ENCODE measurements at places on chromosomes 2 and 18. TPM values are rescaled to one million over a fixed set of nuclear protein-coding genes. Genes with fewer than 3 reads are reported as not detected.

DNA sequence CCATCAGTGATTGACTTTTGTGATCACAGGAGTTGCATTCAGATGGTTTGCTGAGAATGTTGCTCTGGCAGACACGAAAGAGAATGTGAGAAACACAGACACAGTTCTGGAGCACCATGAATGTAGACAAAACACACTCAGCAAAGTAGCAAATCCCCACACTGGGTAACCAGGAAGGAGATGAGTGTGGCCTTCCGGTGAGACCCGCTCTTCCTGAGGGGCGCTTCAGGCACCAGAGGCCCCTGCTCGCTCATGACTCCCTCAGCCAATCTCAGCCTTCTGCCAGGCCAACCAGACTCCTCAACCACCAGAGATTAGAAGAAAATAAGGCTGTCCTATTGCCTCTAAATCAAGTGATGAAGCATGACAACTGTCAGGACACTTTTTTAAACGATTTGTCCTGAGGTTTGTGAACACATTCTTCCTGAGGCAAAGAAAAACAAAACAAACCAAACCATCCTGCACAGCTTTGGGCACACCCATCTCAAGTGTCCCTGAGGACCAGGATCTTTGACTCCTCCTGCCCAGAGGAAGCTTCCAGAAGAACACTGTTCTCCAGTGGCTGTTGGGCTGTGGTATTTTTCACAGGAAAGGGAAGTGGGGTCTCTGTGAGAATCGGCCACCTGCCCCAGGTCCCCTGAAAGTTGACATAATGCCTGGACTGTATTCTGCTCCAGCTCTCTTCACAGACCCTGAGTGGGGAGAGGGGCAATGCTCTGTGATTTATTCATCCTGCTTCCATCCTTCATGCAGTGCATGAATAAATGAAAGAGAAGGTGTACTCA is 152.8 kb downstream of the BCL11A start:
- no peak for DNase-seq

DNA sequence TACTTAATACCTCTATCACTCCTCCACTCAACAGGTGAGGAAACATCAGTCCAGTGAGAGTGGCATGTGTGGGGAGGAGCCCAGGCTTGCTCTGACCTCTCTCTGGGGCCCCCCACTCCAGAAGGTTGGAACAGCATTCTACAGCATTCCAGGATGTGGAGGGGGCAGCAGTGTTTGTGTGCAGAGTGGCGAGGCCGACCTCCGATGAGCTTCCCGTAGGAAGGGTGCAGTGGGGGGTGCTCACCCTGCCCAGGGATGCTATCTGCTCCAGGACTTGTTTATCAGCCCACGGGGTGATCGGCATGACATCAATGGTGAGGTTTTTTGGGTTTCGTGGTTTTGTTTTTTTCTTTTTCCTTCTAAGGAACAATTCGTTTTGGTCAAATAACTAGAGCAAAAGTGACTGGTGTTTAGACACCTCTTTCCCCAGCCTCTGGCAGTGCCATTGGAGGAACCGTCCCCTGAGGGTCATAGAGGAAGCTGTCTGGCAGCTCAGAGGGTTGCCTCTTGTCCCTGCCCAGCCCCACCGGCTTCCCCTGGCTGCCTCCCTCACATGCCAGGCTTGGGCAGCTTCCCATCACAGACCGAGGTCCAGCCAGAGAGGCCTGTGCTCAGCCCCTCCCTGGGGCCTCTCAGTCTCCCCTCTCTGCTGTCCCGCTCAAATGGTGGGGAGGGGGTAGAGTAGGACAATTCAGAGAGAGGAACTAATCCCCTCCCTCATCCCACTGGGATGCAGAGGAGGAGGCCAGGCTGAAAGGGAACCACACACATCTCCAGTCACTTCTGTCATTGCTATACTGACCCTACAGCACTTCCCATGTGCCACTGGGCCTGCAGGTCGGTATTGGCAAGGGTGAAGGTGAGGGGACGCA is 96.5 kb downstream of the ZFP36L2 start:
- no peak for DNase-seq

GRCh38 chr18:59907172-59907571 is 7.4 kb downstream of the PMAIP1 start:
- no peak for DNase-seq

DNA sequence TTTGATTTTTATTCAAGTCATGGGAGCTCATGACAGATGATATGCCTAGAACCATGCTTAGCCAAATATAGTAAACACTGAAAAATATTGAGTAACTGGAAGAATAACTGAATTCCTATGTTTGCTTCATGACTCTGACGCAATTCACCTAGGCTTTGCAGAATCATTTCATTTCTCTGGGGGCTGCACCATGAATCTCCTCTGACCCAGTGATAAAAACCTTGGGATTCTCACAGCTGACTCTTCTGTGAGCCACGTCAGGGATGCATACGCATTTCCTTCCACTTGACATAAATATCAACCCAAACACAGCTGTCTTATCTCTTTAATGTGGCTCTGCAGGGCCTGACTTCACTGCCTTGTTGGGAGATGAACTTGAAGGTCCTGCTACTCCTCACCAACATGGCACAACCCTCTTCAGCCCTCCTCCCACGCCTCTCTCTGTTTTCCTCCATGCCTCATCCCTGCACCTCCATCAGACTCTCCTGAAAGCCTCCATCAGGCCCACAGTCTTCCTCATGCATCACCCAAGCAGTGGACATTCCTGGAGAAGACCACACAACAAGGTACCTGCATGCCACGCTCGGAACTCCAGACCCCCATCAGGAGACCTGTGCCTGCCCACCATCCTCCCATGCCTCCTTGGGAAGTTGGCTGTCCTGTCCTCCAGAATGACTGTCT is 29.8 kb downstream of the COL6A3 start:
- DNase-seq = no peak

GRCh38 chr2:74021407-74021755 is 36.7 kb downstream of the TET3 start:
- no peak for DNase-seq

GRCh38 chr2:111662771-111663470 is 221.1 kb downstream of the ANAPC1 start:
- DNase-seq = no peak

- DNase-seq = no peak
Observed at GRCh38 chr2:197191940-197192322, 118.6 kb downstream of the ANKRD44 start.

- peak; percentile 60 for DNase-seq
Observed at GRCh38 chr2:68909793-68910674, 38.8 kb upstream of the BMP10 start.

- no peak for DNase-seq
Observed at GRCh38 chr2:40371525-40372282, 80.2 kb downstream of the SLC8A1 start.

- no peak for DNase-seq
Observed at GRCh38 chr2:127045792-127046501, 61.0 kb downstream of the BIN1 start.

DNA sequence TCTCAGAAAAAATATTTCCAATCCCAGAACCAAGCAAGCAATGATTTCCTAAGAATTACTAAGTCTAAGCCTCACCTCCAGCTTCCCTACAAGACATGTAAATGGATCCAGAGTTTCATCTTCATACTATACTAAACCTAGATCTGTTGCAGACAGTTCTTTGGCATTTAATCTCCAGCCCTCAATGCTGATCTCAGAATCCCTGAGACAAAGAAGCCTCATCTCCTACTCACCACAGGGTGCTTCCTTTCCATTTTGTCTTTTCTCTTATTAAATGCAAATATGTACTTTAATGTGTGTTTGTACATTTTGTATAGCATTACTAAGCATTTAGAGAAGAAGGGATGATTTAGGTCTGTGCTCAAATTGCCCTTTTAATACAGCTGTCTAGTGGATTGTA is 954.9 kb downstream of the TDRD15 start:
- no peak for DNase-seq

DNA sequence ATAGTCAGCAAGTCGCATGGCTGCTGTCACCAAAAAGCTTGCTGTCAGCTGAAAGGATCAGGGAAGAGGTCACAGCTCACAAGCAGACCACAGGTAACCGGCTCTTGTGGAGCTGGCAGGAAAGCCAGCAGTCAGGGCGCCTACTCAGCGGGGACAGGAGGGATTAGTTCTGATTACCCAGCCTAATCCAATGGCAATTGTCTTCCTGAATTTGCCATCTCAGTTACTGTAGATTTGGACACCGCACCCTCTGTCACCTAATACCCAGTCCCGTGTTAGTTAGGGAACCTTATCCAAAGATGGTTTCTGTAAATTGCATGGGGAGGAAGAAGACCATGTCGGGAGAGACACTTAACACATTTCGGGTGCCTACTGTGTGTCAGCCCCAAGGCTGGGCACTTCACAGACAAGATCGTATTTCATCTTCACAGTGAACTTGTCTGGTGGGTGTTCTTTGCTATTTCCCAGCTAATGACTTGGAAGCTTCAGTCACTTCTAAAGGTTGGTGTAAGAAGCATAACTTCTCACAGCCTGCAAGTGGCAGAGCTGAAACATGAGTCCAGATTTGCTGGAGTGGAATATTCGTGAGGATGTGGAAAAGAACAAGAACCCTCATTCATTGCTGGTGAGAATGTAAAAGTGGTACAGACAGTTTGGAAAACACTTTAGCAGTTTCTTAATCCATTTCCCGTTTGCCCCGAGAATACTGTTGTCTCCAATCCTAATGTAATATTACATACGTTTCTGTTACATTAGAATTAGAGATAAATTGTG is 9.9 kb downstream of the ALPK2 start:
- DNase-seq = no peak

GRCh38 chr2:215981115-215981514 is 32.2 kb downstream of the MREG start:
- DNase-seq = no peak

DNA sequence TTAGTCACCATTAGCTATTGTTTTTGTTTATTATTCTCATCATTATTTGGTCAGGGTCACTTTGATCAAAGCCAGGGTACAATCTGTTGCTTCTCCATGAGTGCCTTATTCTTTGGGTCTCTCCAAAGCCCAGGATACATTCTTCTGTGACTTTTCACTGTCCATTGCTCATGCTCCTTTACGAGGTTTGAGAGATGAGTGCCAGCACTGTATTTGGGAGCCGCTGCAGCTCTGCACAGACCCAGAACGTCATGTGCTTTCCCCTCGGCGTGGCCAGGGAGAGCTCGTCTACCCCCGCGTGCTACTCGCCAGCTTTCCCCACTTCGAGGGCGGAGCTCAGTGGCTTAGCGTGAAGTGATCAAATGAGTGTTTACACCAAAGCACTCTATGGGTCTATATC is 123.7 kb downstream of the COL6A3 start:
- DNase-seq = no peak

DNA sequence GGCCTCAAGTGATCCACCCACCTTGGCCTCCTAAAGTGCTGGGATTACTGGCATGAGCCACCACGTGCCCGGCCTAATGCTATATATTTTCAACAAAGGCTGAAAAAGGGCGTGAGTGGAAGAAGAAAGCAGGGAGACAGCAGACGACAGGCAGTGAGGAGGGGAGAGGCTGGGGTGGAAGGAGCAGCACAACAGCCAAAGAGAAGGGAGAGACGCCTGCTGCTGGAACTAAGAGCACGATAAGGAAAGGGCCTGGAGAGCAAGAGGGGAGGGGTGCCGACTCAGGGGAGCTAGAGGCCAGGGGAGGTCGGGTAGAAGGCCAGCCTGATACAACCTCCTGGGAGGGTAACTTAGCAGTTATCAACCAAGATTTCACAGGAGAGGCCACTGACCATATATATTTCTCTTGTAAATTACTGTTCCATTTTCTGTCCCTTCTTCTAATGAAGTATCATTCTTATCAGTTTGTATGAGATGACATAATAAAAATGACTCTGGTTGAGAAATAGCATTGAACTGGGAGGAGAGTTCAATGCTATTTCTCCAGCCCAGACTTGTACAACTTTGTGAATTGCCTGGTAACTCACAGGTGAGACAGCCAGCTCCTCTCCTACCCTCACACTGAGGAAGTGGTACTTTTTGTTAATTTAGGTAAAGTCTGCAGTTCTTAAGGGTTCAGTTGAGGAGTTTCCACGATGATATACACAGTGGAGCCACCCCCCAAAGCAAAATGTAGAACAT is 5.8 kb upstream of the RNU4ATAC start:
- no peak for DNase-seq

DNA sequence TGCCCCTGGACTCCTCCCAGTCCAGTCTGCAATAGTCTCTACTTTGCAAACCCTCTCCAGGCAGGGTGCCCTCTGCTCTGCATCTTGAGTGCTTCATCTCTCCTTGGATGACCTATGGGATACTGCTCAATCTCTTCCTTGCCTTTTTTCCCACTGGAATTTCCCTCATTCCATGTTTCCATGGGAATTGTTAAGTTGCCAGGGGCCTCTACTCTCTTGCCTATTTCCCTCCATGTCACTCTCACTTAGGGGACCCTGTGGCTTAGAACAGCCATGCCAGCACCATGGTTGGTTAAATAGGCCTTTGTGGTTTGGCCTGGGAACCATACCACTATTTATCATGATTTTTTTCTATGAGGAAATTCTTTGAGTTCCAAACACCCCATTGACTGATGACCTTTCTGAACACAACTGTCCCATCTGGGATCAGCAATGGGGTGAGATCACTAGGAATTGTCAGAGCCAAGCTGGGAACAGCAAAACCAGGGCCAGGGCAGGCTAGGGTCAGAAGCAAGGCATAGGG is 91.4 kb upstream of the RBMS1 start:
- DNase-seq = no peak

DNA sequence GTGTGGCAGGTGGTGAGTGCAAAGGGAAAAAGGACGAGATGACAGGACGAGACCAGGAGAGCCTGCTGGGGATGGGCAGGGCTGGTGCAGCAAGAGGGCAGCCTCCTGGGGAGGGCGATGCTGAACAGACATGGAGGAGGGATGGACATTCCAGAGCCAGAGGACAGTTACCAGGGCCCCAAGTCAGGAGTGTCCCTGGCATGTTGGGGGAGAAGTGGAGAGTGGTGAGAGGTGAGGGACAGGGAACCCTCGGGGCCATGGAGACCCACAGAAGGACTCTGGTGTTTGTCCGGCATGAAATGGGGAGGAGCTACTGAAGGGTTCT is 19.0 kb downstream of the MTERF4 start:
- DNase-seq = no peak

DNA sequence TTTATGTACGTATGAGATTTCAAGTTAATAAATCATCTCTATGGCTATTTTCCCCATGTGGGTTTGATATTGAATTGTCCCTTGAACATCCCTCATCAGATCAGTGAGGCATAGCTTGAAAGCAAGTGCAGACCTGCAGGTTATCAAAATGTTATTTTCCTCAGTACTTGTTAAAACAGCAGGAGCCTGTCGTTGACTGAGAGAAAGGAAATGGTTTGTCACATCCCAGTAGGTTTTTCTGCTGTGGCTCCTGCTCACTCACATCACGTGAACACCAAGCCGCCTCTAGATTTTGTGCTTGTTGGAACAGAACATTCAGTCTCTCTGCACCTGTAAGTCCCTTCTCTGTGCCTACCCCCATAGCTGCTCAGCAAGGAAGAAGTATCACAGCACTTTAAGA is 340.3 kb downstream of the CELF4 start:
- no peak for DNase-seq

Gene POTEI
- not detected for total RNA-seq

Gene DPY30
- total RNA-seq = 47.3 TPM

Gene ALPI
- total RNA-seq = not detected

Gene SIX2
- total RNA-seq = not detected

Gene CTIF
- total RNA-seq = 3.4 TPM

Gene MYO1B
- 0.44 TPM for total RNA-seq

Gene SNORC
- 4.7 TPM for total RNA-seq

Gene KIF5C
- total RNA-seq = 9.4 TPM

Gene HOXD13
- not detected for total RNA-seq

Gene TEX44
- not detected for total RNA-seq
